Omental fat pad (tissue), 4 donors: ENCODE measurements at places on chromosomes 13 and 19. TPM values are rescaled to one million over a fixed set of nuclear protein-coding genes. Genes with fewer than 3 reads are reported as not detected.

DNA sequence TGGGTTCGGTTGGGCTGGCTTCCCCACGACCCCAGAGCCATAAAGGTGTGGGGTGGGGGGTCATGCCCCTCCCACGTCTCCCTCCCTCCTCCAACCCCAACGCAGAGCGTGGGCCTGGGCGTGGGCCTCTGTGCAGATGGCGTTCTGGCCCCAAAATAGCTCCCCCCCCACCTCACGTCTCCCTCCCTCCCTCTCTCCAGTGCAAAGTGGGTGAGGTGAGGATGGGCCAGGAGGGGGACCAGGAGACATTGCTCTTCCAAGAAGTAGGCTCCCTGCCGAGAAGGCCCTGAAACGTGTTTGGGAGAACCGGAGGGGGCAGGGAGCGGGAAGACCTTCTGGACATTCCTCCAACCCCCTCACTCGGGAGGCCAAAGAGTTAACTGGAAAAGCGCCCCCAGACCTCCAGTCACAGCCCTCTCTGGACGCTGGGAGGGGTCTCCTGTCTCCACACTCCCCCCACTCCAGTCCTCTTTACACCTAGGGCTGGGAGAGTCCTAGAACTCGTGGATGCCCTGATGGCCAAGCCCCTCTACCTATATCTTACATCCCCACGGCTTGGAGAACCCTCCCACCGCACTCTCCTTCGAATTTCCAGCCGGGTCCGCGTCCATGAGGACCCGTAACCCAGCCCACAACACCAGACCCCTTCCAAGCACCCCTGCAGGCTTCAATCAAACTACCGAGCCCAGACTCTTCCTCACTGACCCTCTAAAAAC is 855 bp downstream of the UNC13A start:
- no peak for DNase-seq

The SBSN gene
- 0.93 TPM for total RNA-seq

- DNase-seq: no peak
Observed at GRCh38 chr13:30971575-30971974, 39.1 kb downstream of the TEX26 start.

GRCh38 chr13:94228763-94229162 is 250.7 kb downstream of the DCT start:
- no peak for DNase-seq

DNA sequence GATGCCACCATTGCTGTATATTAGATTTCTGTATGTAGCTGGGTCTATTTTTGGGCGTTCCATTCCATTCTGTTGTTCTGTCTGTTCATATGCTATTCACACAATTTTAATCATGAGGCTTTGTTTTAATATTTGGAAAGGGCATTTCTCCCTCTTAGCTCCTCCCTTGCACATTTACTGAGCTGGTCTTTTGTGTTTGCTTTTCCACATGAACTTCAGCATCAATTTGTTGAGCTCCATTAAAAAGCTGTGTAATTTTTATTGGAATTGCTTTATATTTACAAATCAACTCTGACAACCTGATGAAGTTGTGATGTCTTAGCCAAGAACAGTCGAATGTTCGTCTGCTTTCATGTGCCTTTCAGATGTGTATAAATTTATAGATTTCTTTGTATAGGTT is 14.0 kb downstream of the WASF3 start:
- no peak for DNase-seq

The TEX29 gene
- not detected for total RNA-seq

DNA sequence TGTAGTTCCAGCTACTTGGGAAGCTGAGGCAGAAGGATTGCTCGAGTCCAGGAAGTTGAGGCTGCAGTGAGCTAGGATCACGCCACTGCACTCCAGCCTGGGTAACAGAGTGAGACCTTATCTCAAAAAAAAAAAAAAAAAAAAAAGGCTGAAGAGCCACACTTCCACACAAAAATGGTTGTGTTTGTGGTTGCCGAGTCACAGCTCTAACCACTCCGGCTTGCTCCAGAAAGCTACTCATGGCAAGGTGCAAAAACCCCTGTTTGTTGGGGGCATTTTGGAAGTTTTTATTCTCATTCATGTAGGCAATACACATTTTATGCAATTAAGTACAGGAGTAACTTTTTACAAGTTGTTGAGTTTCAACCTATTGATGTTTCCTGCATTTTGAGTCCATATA is 93.5 kb downstream of the INSR start:
- no peak for DNase-seq

DNA sequence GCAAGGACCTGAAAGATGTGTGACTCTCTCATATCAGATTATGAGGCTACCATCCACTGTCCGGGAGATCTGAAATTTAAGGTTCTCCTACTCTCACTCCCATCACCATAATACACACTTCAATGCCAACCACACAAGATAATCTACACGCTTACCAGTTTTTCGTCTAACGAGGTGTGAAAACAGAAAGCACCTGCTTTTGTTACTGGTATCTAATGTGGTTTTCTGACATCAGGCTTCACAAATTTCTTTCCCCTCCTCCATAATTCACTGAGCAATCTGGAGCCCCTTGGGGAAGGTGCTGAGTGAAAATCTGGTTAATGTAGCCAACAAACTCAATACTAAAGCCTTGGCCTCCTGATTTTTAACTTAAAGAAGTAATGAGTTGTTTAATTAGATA is 10.1 kb upstream of the LRCH1 start:
- DNase-seq: no peak

GRCh38 chr13:102913914-102914313 is 68.1 kb downstream of the ERCC5 start:
- no peak for DNase-seq

DNA sequence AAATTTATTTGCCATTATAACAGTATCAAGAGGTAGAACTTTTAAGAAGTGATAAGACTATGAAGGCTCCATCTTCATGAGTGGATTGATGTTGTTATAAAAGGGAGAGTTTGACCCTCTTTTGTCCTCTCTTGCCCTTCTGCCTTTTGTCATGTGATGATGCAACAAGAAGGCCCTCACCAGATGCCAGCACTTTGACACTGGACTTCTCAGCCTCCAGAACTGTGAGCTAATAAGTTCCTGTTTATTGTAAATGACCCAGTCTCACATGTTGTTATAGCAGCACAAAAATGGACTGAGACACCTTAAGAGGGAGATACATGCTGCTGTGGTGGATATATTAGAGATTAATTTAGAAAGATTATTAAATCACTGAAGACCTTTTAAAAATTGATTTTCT is 71.6 kb downstream of the SPRYD7 start:
- DNase-seq: no peak

DNA sequence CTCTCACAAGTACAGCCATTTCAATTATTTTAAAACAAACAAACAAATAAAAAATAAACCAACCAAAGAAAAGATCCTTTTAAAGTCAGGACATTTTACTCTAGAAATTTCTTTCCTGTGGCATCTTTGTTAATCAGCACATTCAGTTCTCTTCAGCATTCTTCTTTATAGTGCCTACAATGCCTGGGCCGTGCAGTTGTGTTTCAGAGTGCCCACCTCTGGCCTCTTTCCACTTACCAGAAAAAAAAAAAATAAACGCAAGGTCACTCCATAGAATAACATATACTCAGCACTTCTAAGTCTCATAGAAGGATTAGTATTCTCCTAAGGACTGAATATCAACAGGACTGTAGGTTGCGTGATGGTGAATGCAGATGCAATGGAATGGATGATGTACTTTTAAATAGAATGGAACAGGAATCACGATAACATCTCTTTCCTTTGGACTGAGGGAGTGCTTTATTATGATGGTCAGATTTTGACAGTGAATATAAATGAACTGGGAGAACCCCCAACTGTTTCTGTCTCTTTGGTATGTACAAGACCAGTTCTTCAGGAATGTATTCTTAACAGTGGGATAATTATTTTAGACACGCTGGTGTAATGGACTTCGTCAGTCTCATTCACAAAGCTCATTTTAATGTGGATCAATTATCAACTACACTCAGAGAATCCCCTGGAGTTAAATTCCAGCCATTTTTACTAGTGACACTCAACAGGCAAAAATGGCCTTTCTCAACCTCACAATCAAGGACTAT is 125.0 kb upstream of the NBEA start:
- DNase-seq: no peak

The PTH2 gene
- not detected for total RNA-seq

DNA sequence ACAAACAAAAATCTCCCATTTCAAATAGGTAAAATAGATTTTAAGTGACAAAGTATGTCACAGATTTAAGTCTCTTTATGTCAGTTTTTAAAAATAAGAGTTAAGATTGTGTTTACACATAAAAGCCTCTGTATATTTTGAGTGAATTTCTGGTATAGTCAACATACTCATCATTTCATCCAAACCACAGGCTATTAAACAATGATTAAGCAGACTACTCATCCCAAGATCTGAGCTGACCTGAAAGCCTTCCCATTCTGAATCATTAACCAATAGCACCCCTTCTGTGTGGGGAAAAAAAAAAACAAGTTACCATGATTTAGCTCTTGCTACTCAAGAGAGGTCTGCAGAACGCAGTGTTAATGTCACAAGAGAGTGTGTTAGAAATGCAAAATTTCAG is 284.4 kb upstream of the NBEA start:
- no peak for DNase-seq

The FGF14 gene
- total RNA-seq: 0.12 TPM

GRCh38 chr19:56476651-56477428 is at the start of gene ZNF667:
TSS of gene ZNF667 (minus strand) at chr19:56477345. CDS start at chr19:56462370, 14,975 bp downstream.
- no peak for DNase-seq

The CBARP gene
- total RNA-seq: not detected

The CEBPA gene
- 156 TPM for total RNA-seq

The TGFBR3L gene
- total RNA-seq: not detected

DNA sequence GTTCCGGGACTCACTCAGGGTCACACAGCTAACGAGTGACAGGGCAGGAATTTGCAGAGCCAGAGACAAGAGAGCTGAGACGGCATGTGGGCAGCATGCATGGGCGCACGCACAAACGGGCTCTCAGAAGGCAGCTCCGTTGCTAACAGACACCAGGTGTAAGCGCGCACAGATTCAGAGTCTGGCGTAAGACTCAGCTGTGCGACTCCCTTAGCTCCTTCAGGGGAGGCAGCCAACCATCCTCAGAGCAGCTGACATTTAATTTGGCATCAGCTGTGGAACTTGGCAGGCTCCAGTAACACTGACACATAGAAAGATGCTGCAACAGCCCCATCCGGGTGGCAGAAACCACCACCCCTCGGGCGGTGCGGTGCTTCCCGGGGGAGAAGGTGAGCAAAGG is 7.5 kb upstream of the TM6SF2 start:
- DNase-seq: no peak

DNA sequence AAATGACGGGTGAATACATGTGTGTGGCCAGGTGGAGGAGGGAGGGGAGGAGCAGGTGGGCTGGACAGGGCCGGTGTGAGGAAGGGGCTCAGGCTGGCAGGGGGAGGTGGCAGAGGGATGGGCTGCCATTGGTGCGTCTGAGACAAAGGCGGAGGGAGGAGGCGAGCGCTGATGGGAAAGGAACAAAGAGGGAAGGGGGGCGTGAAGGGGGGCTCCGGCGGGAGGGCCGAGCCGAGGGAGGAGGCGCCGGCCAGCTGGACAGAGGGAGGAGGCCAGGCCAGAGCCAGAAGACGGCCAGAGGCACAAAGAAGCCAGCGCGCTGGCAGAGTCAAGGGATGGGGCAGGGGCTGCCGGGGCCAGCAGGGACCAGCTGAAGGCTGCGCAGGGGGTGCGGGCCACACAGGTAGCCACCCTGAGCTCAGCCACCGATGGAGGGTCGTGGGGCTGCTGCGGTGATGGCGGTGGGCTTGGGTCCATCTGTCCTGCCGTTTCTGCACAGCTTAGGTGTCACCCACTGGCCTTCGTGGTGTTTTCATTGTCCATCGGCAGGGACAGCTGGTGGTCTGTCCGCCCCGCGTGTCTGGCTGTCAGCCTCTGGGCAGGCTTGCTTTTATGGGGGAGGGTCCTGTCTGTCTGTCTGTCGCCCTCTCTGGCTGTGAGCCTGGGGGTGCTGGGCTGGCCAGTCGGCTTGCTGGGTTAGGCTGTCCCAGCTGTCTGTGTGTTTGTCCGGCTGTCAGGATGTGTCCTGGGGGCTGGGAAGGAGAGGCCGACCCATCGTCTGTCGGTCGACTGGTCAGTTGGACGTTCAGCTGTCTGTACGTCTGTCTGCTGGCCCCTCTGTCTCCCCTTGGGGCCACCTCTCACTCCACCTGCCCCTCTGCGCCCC is 2.2 kb downstream of the APC2 start:
- DNase-seq: no peak

GRCh38 chr13:102650444-102650843 is 44.4 kb downstream of the METTL21C start:
- DNase-seq: no peak

- no peak for DNase-seq
Observed at GRCh38 chr13:33582121-33582520, 235.8 kb upstream of the RFC3 start.

DNA sequence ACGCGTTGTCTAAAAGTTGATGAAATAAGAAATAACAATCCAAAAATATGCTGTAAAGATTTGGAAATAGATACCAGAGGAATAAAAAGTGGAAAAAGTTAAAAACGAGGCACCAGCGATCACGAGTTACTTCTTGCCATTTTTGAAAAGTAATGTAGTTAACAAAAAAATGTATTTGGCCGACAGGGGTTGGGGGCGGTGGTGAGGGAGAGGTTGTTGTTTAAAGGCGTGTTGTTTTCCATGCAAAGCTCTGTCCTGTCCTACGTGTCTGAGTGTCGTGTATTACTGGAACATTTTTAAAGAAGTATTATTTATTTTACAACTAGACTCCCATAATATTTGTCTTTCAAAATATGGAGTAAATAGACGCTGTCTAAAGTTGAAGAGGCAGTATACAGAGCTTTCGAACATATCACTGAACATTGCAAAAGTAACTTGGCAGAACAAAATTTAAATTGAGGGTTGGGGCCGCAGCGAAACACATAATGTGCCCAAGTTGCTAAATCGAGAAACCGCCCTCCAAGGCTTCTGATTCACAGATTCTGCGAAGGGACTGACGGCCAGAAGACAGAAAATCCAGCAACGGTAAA is 823 bp downstream of the FBXO17 start:
- DNase-seq: no peak

DNA sequence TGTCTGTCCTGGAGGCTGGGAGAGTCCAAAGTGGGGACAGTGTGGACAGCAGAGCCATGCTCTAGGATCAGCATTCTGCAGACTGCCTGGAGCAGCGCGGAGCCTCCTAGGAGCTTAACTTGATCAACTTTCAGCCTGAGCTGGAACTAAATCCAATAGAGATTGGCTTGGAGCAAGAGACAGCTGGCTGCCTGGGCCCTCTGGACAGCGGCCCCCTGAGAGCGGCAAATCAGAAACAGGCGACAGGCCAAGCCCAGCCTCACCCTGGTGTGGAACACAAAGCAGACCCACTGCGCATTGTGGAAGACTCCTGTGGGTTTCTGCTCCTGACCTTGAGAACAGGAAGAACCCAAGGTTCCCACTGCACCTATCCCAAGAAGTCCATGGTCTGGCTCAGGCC is 462.2 kb downstream of the TSHZ3 start:
- no peak for DNase-seq

The IRGC gene
- not detected for total RNA-seq

- no peak for DNase-seq
Observed at GRCh38 chr13:43687038-43687437, 99.7 kb downstream of the ENOX1 start.

The SELENOV gene
- total RNA-seq: not detected

GRCh38 chr13:108816375-108816774 is 187.0 kb downstream of the MYO16 start:
- DNase-seq: no peak

- no peak for DNase-seq
Observed at GRCh38 chr13:94033830-94034642, 445.4 kb downstream of the DCT start.

The SLC44A2 gene
- 101 TPM for total RNA-seq
